EH (cell line): ENCODE measurements at places on chromosomes 12 and 14.

- DNase-seq = peak; percentile 34
Observed at GRCh38 chr14:95862243-95862642, 14.4 kb upstream of the TUNAR start.

- no peak for DNase-seq
Observed at GRCh38 chr14:82667006-82667405, 1133.4 kb upstream of the SEL1L start.

- DNase-seq = no peak
Observed at GRCh38 chr12:80200414-80200813, 101.1 kb downstream of the OTOGL start.

- no peak for DNase-seq
Observed at GRCh38 chr12:3892631-3893030, 19.4 kb upstream of the PARP11 start.

- no peak for DNase-seq
Observed at GRCh38 chr12:41514907-41515306, 326.8 kb downstream of the PDZRN4 start.

- no peak for DNase-seq
Observed at GRCh38 chr14:101542391-101542790, 18.9 kb upstream of the DIO3 start.

- no peak for DNase-seq
Observed at GRCh38 chr12:29152223-29152868, 3.3 kb downstream of the FAR2 start.

GRCh38 chr12:26630546-26631027, 202.4 kb downstream of the ITPR2 start:
- peak; percentile 95 for DNase-seq

DNA sequence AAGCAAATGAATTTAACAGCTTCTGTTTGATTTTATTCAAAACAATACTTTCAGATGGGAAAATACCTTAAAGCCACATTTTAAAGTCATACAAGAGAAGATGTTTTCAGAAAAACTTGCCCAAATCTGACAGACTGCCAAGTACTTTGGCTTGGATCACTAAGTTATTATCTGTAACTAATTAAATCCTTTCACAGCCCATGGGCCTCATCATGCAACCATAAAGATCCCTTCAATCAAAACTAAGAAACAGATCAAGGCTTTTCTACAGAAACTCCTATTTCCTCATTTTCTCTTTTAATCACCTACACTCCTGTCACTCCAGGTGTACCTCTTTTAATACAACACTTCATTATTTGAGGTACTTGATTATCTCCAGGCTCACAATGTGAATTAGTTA, 28.1 kb downstream of the BLTP3B start:
- peak; percentile 59 for DNase-seq

GRCh38 chr12:114344831-114345230, 61.1 kb downstream of the TBX5 start:
- DNase-seq = no peak

DNA sequence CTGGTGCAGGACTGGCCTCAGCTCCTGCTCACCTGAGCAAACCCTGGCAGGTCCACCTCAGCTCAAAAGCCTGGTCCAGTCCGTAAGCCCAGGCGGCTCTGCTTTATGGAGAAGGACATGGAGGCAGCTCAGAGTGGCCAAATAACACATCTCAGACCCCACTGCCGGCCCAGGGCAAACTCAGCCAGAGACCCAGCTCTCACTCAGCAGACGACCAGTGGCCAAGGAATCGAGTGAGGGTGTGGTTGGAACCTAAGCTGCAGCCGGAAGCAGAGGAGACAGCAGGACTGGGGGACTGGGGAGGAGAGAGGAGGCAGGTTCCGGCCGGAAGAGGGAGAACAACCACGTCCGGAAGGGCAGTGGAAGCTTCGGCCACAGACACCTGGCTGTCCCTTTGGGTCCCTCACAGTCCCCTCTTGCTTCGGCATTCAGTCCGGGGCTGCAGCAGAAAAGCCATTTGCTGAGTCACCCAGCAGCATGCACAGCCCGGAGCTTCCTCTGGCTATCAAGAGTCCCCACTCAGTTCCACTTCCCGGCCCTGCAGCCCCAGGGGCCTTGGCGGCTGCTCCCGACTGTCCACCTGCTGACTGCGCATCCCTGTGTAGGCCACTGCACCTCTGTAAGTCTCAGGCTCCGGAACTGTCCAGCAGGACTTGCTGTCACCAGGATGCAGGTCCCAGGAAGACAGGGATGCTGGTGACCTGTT, 104.0 kb downstream of the CALM1 start:
- DNase-seq = no peak

DNA sequence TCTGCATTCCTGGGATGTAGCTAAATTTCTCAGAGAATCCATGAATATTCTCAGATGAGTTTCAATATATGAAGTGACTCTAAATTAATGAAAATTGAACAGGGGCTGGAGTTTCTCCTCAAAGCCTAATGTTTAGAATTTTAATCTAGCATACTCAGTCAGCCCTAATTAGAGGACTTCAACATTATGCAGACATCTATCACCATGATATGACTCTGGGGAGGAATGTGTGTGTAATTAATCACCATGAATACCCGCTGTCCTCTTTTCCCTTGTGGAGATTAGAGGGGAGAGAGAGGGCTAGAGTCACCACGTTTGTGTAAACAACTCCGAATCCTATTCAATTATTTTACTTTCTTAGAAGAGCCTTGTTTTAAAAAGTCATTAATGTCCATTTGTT, 698.6 kb upstream of the MDGA2 start:
- DNase-seq = no peak

- peak; percentile 61 for DNase-seq
Observed at GRCh38 chr12:90102957-90103652, 394.5 kb upstream of the ATP2B1 start.

DNA sequence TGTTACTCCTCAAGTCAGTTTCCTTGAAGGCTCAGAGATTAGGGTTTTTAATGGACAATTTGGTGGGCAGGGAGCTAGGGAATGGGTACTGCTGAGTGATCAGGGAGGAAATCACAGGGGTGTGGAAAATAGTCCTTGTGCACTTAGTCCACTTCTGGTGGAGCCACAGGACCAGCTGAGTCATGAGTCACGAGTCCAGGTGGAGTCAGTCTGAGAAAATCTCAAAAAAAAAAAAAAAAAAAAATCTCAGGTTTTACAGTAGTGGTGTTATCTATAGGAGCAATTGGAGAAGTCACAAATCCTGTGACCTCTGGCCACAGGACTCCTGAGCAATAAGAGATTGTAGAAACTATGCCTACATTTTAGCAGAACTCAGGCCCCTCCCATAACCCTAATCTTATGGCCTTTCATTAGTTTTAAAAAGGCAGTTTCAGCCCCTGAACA, 28.2 kb upstream of the AMN1 start:
- DNase-seq = no peak

- peak; percentile 94 for DNase-seq
Observed at GRCh38 chr12:80044694-80045046, 54.7 kb upstream of the OTOGL start.

DNA sequence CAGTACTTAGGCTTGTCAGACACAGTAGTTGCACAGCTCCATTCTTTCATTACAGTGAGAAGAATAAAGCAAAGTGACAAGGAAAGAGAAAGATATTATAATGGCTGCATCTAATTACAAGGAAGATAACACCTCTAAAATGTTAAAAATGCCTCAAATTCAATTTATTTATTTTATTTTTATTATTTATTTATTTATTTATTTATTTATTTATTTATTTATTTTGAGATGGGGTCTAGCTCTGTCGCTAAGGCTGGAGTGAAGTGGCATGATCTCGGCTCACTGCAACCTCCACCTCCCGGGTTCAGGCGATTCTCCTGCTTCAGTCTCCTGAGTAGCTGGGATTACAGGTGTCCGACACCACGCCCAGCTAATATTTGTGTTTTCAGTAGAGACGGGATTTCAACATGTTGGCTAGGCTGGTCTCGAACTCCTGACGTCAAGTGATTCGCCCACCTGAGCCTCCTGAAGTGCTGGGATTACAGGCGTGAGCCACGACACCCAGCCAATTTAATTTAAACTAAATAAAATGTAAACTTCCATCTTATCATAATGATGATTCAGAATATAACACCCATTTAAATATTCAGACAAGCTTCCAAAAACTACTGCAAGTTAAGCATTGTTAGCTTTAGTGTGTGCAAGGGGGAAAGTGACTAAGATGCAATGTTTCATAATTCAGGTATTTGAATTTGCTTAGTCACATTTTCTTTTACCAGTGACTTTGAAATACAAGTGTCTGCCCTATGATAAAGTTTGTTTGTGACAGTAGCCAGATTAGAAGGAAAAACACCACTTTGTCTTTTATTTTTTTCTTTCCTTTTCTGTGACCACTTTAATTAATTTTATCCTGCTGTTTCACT, 2.4 kb upstream of the CFAP54 start:
- DNase-seq = peak; percentile 80

- no peak for DNase-seq
Observed at GRCh38 chr12:106229036-106229591, 18.7 kb downstream of the CKAP4 start.

- peak; percentile 89 for DNase-seq
Observed at GRCh38 chr12:104750061-104750460, 208.0 kb downstream of the SLC41A2 start.

- no peak for DNase-seq
Observed at GRCh38 chr14:89365061-89365801, 51.8 kb downstream of the FOXN3 start.

- no peak for DNase-seq
Observed at GRCh38 chr12:128408669-128409068, 141.7 kb downstream of the TMEM132C start.

- no peak for DNase-seq
Observed at GRCh38 chr12:9051158-9051550, 61.8 kb downstream of the KLRG1 start.

DNA sequence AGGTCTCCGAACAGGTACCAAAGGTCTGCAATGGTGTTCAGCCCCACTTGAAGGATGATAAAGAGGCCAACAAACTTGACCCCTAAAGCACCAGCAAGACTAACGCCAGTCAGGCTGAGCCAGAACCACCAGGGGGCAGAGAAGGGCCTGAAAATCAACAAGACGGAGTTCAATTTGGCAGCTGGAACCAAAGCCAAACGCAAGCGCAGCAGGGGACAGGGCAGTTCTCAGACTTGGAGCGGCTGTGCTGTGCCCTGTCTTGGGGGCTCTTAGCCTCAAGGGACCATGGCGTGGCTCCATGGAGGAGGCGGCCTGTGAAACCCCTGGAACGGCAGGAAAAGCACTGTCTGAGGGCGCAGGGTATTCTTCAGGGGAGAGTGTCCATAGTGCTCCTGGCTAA, 19.6 kb downstream of the POMT2 start:
- DNase-seq = peak; percentile 79

- no peak for DNase-seq
Observed at GRCh38 chr12:119593578-119594398, at the start of gene TMEM233. Gene TMEM233 (plus strand): TSS chr12:119593774. CDS start chr12:119593849, 75 bp downstream.

GRCh38 chr12:100567945-100568344, 5.5 kb upstream of the GAS2L3 start:
- DNase-seq = no peak

DNA sequence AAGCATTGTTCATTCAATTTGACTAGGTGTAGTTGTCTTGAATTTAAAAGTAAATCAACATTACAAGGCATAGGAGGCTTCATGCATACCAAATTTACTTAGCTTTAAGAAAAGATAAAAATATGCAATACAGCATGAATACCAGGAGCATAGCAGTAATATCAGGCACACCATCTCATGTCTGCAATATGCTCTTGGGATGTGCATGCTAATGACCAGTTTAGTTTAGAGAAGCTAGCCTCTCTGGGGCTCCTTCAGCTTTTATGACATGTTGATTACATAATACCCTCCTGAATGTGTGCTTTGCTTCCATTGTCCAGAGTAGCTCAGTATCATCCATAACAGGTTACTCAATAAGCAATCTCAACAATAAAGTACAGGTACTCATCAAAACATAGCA, 497.2 kb downstream of the FLRT2 start:
- no peak for DNase-seq

DNA sequence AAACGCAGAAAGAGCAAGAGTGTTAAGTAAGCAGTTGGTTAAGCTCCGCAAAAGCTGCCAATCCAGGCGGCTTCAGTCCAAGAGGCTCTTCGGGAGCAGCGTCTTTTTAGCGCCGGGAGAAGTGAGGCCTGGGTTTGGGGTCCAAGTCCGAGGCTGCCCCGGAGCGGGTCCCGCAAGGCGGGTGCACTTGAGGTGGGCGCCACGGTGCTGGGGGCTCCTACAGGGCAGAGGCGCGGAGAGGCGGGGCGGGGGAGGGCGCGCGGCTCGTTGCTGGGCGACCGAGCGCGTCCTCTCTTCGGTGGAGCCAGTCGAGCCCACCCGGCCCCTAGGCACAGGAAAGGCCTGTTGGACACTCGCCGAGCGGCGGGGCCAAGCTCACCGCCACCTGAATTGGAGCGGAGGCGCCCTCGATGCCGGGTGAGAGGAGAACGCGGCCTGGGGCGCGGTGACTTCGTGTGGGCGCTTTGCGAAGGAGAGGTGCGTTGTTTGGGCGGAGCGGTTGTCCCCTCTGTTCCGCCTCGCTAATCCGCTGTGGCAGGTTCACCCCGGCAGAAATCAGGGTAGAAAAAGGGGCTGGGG, 15.6 kb downstream of the TTC6 start:
- DNase-seq = no peak

DNA sequence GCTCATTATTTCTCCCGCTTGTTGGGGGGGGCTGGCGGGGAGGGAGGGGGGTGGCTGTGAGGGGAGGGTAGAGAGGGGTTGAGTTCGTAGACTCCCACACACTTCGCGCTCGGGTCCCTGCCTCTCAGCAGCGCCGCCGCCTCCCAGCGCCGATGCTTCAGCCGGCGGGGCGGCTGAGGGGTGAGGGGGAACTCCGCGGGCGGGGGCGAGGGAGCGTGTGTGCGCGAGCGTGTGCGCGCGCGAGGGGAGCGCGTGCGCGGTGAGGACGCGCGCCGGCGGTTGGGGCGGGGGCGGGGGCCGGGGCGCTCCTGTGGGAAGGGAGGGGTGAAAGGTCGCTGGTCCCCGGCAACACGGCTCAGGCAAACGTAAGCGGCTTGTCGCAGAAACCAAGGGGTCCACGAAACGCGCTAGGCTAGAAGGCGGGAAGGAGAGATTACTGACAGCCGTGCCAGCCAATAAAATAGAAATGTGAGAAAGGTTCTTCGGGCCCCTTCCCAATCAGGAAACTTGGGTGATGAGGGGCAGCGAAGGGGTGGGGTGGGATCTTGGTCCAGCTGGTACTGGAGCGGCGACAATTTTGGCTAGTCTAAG, 343 bp upstream of the NOVA1 start:
- DNase-seq = no peak

DNA sequence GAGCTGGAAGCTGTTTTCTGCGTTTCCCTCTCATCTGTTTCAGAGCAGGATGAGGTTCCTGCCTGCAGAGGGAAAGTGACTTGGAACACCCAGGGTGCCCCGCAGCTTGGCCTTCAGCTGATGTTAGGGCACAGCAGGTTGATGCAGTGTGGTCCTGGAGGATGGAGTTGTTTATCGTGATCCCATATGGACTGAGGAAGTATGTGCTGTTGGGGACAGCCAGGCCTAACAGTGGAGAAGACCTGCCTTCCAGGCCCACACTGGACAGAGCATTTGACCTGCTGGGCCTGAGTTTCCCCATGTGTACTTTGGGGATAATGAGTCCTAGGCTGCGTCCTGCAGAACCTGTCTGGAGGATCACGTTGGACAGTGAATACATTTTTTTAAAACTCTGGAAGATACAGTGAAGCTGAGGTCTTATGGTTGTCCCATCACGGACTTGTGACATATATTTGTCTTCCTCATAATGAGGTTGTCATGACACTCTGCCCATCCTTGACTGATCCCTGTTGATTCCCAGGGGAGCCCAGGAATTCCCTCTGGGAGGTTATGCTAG, 12.8 kb downstream of the SERPINA1 start:
- no peak for DNase-seq
